Dermis microvascular lymphatic vessel endothelial cell (primary cell): ENCODE measurements at places on chromosomes 2 and 18.
A peak's percentile ranks its signal among the peaks of the same experiment; 100 is the strongest.

- no peak for DNase-seq
Observed at GRCh38 chr2:49686291-49686690, 532.0 kb upstream of the FSHR start.

DNA sequence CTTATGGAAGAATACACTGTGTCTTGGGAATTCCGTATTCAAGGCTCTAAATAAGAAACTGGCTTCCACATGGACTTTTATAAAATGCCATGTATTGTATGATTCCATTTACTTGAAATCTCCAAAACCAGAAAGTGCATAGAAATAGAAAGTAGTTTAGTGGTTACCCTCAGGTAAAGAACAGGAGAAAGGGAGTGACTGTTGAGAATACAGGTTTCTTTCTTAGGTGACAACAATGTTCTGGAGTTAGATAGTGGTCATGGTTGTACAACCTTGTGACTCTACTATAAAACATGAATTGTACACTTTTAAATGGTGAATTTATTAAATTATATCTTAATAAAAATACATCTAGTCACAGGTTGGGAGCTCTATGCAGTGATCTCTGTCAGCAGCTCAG lies 481.8 kb downstream of the SPAG16 start:
- DNase-seq, result no peak

DNA sequence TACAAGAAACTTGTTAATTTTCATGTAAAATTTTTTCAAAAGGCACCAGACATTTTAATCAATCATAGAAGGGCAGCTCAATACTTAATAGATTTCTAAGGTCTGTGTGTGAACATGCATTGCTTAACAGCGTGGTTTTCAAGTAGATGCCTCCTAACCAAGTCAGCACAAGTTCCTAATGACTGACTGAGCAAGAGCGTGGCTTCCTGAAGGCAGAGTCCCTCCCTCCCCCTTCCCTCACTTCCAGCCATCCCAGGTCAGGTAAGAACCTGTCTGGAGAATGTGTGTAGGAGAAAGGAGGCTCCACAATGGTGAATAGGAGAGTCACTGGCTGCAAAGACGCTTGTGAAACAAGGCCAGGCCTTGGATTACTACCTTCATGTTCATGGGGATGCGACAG lies 33.5 kb upstream of the DAPL1 start:
- DNase-seq, result no peak

GRCh38 chr2:239116456-239117246 lies 268.8 kb downstream of the TWIST2 start:
- DNase-seq, result no peak

- DNase-seq, result no peak
Observed at GRCh38 chr2:212540341-212540740, 1.7 kb upstream of the ERBB4 start.

- DNase-seq, result no peak
Observed at GRCh38 chr2:129661935-129662334, 317.5 kb upstream of the RAB6C start.

DNA sequence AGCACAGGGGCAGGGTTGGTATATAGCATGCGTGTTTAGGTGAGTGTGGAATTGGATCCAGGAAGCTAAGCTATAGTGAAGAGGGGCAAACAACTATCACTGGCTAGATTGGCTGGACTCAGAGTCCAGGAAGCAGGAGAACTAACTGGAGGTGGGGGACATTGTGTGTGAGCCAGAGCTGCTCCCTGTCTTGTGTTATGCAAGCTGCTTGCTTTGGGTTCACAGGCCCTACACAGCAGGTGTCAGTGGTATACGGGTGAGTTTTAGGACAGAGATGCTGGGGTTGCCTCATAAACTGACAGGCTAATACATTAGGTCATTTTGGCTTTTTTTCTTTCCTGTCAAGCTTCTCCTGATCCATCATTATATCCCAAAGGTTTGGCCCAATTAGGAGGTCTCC lies 87.5 kb downstream of the CCDC85A start:
- no peak for DNase-seq

- DNase-seq, result no peak
Observed at GRCh38 chr18:8503248-8503647, 106.0 kb upstream of the RAB12 start.

GRCh38 chr2:235300368-235301201 lies 193.3 kb upstream of the AGAP1 start:
- peak; percentile 61 for DNase-seq

DNA sequence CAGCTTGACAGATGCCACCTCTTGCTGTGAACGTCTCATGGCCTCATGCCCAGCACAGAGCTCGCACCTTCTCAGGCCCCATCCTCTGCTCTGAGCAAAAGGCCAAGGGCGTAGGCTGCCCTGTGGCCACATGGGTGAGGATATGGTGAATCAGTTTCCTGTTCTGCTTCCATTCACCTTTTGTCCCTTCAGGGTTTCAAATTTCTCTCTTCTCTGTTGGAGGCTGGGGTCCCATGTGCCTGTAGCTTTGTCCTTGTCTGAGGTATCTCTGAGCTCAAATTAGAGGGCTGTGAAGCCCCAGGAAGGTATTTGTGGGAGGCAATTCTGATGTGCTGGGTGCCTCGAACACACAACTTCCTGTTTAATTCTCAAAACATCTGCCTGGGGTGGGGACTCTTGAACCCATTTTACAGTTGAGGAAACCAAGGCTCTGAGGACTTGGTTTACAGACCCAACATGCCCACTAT lies 29.0 kb downstream of the ZAP70 start:
- DNase-seq, result peak; percentile 39

GRCh38 chr2:233013027-233013461 lies at the start of gene NGEF:
NGEF (minus strand) TSS chr2:233013256; CDS start chr2:232974890, 38,366 bp downstream.
- DNase-seq, result no peak

DNA sequence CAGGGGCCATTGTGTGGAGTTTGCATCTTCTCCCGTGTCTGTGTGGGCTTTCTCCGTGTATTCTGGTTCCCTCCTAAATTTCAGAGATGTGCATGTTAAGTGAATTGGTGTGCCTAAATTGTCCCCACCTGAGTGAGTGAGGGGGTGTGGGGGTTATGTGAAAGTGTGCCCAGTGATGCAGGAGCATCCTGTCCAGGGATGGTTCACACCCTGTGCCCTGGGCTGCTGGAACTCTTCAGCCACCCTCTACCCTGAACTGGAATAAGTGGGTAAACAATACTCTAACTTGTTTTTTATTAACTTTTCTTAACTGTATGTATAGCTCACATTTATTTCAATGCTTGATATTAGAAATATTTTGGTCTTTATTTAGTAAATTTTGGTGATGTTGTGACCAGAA lies 56.0 kb downstream of the UBE2E3 start:
- no peak for DNase-seq

DNA sequence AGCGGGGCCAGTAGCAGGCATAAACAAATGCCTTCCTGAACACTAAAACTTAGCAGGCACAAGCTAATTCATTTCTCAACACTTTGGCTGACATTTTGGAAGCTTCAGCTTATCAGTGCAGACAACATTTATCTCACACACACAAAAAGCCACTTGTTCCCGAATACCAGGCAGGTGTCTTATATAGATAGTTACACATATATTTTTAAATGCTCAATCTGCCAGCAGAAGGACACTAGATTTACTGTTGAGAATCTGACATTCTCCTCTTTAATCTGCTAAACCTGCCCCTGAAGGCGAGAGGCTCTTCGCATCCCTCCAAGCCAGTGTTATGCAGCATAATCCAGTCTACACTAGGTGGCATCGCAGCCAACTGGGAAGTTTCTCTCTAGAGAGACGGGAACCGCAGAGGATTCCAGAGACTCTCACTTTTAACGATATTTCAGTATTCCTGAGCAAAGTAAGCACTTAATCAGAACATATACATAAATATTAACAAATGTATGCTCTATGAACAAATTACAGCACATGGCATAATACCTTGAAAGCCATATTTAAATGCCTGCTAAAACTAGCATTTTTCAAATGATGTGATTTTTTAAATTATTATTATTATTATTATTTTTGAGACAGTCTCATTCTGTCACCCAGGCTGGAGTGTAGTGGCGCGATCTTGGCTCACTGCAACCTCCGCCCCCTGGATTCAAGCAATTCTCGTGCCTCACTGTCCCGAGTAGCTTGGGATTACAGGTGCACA lies 90.2 kb upstream of the SCG2 start:
- peak; percentile 43 for DNase-seq

DNA sequence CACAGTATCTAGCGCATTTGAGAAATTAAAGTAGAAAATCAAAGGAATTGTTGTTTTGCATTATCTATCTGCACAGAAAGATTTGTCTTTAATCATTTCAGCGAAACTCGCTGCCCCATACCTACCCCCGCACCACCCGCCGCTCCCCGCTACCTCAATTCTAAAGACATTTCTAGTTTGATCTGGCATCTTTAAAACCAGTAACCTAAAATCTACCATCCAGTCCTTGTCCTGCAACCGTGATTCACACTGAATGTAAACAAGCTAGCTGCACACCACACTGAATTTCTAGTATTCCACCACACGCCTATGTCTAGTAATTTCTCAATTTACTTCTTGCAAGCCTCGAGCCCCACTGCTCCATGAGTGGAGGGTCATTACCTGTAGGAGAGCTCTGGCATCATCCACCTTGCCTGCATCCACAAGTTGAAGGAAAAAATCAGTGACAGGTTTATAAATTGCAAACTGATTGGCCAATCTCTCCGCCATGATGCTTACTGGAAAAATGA lies 60.1 kb downstream of the ABCG8 start:
- no peak for DNase-seq

- no peak for DNase-seq
Observed at GRCh38 chr2:122514451-122514996, 759.1 kb downstream of the TSN start.

GRCh38 chr2:28129955-28130695 lies 239.6 kb downstream of the BABAM2 start:
- no peak for DNase-seq

DNA sequence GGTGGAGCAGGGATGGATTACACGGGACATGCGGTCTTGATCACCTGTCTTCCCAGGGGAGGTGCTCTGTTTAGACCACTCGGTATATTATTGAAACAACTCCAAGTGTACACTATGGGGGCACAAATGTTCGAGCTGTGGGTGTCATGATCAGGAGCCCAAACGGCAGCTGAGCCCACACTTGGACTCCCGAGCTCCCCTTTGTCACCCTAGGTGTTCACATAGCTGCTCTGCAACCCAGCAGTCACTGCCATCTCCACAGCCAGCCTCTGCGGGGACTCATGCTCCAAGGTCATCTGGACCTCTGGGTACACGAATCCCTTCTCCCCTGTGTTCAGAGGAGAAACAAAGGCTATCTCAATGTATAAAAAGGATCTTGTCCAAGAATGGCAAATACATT lies 46.0 kb downstream of the CAPN13 start:
- no peak for DNase-seq

DNA sequence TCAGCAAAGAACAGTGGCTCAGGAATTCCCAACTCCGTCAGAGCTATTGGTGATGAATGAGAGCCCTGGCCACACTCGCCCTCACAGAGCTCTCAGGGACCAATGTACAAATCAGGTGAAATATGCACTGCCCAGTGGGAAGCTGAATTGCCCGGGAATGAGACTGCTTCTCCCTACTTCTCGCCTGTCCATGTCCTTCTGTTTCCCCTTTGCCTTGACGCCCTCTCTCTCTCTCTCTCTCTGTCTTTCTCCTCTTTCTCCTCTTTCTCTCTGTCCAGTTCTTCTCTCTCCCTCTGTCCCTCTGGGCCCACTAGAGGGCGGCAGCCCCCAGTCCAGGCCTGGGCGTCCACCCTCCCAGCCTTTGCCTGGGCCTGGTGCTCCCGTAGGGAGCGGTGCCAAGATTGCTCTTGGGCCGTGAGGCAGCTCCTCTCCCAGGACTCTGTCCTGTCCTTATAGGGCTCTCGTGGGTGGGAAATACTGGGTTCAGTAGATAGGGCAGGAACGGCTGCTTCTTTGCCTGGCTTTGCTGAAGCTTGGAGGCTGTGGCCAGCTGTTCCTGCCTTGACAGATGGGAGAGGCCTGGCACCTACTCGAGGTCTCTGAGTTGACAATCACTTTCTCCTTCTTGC lies 28.4 kb upstream of the PUM2 start:
- DNase-seq, result peak; percentile 47

DNA sequence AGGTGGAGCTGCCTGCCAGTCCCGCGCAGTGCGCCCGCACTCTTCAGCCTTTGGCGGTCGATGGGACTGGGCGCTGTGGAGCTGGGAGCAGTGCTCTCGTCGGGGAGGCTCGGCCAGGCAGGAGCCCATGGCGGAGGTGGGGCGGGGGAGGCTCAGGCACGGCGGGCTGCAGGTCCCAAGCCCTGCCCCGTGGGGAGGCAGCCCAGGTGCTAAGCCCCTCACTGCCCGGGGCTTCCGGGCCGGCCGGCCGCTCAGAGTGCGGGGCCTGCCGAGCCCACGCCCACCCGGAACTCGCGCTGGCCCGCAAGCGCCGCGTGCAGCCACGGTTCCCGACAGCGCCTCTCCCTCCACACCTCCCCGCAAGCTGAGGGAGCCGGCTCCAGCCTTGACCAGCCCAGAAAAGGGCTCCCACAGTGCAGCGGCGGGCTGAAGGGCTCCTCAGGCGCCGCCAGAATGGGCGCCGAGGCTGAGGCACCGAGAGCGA lies 316.4 kb downstream of the RND3 start:
- DNase-seq, result no peak

GRCh38 chr18:23186781-23187180 lies 51.5 kb downstream of the CABLES1 start:
- DNase-seq, result no peak

- peak; percentile 44 for DNase-seq
Observed at GRCh38 chr2:24577481-24577880, 86.4 kb downstream of the NCOA1 start.

DNA sequence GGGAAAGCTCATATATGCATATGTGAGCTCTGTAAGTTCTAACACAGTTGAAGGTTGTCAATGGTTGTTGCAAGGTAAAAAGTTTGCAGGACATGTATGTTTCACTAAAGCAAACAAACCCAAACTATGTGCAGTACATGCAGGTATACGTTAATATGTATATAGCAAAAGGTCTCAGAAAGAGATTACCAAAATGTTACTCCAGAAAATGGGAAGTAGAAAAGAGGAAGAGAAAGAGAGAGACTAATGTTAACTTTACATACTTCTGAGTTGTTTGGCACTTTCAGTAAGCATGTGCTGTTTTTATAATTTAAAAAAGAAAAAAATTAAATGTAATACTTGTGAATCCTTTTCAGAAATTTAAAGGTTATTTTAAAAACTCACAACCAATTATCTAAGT lies 32.8 kb upstream of the PEX13 start:
- no peak for DNase-seq

DNA sequence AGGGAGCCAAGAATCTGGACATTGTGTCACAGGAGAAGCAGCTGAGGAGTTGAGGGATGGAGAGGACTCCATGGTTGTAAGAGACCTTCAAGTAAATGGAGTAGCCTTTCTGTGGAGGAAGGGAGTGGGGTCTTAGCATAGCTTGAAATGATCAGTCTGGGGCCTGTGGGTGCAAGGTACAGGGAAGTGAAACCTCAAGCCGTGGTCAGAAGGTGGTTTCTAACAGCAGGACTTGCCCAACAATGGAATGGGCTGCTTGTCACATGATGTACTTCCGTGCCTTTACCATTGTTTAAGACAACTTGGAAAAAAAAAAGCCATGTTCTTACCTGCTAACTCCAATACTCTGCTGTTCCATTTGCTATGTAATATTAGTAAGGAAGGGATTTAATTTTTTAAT lies 140.7 kb downstream of the LDLRAD4 start:
- DNase-seq, result no peak

- peak; percentile 54 for DNase-seq
Observed at GRCh38 chr2:60899230-60899891, 18.0 kb downstream of the REL start.
